ENCODE measurements at places on chromosomes 1 and 21. TPM values are rescaled to one million over a fixed set of nuclear protein-coding genes. Genes with fewer than 3 reads are reported as not detected.
A peak's percentile ranks its signal among the peaks of the same experiment; 100 is the strongest.

Gene FAM3B
- total RNA-seq: not detected

Gene GUCA2B
- not detected for total RNA-seq

Gene SIM2
- not detected for total RNA-seq

Gene PDE9A
- total RNA-seq: 7.5 TPM

Gene LCA5L
- not detected for total RNA-seq

Gene CASZ1
- 11.0 TPM for total RNA-seq

Gene SLAMF9
- not detected for total RNA-seq

Gene C1QC
- 1.7 TPM for total RNA-seq

Gene PTAFR
- 1.1 TPM for total RNA-seq

Gene PLD5
- total RNA-seq: not detected

Gene RXFP4
- total RNA-seq: not detected

Gene SLC25A34
- total RNA-seq: 1.6 TPM

Gene PPM1J
- total RNA-seq: 0.25 TPM

Gene DMBX1
- not detected for total RNA-seq

GRCh38 chr1:229196404-229197264, 74.3 kb upstream of the RAB4A start:
- H3K4me1 ChIP-seq: peaks cover 13% of the 10 kb centered on the region
- peaks cover 8% of the 10 kb centered on the region for H3K27me3 ChIP-seq
- H3K4me3 ChIP-seq: no peak overlapping the region
- no peaks in the 10 kb centered on the region for H3K36me3 ChIP-seq
- H3K27ac ChIP-seq: peak overlapping the region; percentile 14
- no peak for DNase-seq

DNA sequence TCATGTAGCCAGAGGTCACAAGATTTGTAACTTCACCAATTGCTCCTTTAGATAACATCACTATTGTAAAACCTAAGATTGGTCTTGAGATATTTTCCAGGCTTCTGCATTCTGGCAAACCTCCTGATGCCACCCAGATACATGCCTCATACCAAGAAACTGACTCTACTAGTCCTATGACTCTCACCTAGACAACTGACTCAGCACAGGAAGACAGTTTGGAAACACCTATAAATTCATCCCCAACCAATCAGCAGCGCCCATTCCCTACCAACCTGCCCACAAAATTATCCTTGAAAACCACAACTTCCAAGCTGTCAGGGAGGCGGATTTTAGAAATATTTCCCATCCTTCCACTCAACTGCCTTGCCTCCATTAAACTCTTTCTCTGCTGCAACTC, 2.6 kb downstream of the NME7 start:
- H3K36me3 ChIP-seq: peaks cover 10% of the 10 kb centered on the region
- H3K4me3 ChIP-seq: no peak overlapping the region
- H3K4me1 ChIP-seq: peaks cover 26% of the 10 kb centered on the region
- no peak for DNase-seq

DNA sequence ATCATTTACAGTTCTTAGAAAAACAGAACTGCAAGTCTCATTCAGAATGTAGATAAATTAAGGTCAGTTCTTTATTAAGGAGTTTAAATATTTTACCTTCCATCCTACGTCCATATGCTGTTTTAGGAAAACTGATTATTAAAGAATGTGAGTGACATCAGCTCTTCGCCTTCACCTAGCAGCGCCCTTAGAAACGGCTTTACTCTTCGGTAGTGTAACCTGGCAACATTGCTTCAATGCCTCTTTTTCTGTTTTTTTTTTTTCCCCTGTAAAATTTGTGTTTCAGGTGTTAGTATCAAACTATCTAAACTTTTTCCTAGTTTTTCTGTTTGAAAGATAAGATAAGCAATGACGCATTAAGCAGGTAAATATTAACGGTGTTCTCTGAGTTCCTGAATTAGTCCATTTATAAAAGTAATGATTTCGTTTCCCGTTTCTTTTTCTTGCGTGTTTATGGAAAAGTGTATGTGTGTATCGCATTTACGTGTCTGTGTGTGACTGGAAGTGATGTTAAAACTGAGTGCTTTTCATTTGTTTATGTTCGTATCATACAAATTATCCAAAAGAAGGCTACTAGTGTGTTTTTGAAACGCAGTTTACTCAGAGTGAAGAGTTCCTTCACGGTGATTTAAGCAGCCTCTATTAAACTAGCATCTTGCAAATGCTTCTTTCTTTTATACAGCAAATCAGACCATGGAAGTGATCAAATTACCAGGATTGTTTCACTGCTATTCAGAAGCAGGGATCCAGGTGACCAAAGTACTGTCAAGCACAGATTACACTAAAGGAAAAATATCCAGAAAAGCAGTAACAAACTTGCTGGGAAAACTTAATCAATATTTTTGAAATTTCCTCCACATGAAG, 139.0 kb downstream of the SDCCAG8 start:
- H3K4me3 ChIP-seq: no peak overlapping the region
- H3K36me3 ChIP-seq: peaks cover 3% of the 10 kb centered on the region
- no peaks in the 10 kb centered on the region for H3K27me3 ChIP-seq
- DNase-seq: no peak

DNA sequence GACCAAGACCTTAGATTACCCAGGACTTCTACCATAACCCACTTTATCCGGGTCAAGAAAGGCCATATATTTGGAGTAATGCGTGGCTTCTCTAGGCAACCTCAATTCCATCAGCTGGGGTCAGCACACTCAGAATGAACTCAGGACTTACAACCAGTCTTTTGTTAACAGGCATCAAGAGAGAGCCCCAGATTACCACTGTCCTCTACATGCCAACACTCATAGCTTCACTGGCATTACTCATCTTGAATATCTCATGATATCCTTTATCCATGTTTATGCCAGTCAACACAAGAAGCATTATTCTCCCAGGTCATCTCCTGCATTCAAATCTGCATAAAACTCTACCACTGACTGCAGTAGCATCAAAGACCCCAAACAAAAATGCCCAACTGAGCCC, 6.6 kb upstream of the FCGR2A start:
- peaks cover 7% of the 10 kb centered on the region for H3K4me1 ChIP-seq
- H3K27ac ChIP-seq: no peak overlapping the region
- no peak overlapping the region for H3K4me3 ChIP-seq
- peaks cover 48% of the 10 kb centered on the region for H3K27me3 ChIP-seq
- H3K36me3 ChIP-seq: no peaks in the 10 kb centered on the region
- no peak for DNase-seq

- no peak for DNase-seq
- peaks cover 1% of the 10 kb centered on the region for H3K4me1 ChIP-seq
- no peaks in the 10 kb centered on the region for H3K27me3 ChIP-seq
- H3K36me3 ChIP-seq: no peaks in the 10 kb centered on the region
- H3K4me3 ChIP-seq: no peak overlapping the region
- H3K27ac ChIP-seq: no peak overlapping the region
Observed at GRCh38 chr1:3707298-3707938, 44.8 kb upstream of the CCDC27 start.

- H3K4me3 ChIP-seq: peak overlapping the region; percentile 94
- H3K4me1 ChIP-seq: peaks cover 61% of the 10 kb centered on the region
- H3K36me3 ChIP-seq: peaks cover 30% of the 10 kb centered on the region
- H3K27me3 ChIP-seq: no peaks in the 10 kb centered on the region
Observed at GRCh38 chr1:26545969-26546323, 16.4 kb downstream of the RPS6KA1 start.

DNA sequence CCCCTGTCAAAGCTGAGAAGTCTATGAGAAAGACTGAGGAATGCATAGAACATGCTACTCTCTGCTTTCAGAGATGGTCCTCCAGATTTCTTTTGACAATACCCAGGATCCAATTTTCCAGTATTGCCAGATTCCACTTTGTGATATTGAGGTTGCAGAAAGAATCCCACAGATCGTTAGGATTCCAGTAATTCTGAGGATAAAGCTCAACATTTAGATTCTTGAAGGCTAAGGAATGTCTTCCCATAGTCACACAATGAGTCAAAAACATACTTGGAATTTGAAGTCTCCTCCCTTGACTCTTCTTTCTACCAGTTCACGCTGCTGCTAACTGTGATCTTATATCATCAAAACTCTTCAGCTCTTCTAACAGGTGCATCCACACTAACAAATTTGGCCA, 57.1 kb downstream of the TNFSF18 start:
- H3K4me3 ChIP-seq: no peak overlapping the region
- no peak for DNase-seq
- H3K27ac ChIP-seq: no peak overlapping the region
- no peaks in the 10 kb centered on the region for H3K4me1 ChIP-seq
- peaks cover 3% of the 10 kb centered on the region for H3K36me3 ChIP-seq

DNA sequence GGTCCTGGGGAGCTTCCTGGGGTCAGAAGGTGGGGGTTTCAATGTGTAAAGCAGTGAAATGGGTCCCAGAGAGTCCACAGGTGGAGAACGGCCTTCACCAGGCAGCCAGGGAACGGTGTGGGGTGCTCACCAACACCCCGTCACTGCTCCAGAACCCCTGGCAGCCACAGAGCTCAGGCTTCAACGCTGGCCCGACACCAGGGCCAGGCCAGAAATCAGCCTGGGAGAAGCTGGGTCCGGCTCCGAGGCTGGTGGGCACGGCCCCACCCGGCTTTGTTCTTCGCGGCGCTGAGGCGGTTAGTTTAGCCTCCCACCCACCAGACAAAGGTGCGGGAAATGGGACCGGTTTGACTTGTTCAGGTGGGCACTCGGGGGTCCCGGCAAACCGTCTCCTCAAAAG, 24.8 kb upstream of the C1orf159 start:
- H3K27ac ChIP-seq: no peak overlapping the region
- H3K27me3 ChIP-seq: no peaks in the 10 kb centered on the region
- H3K4me1 ChIP-seq: peaks cover 17% of the 10 kb centered on the region
- DNase-seq: no peak
- H3K4me3 ChIP-seq: no peak overlapping the region
- H3K36me3 ChIP-seq: no peaks in the 10 kb centered on the region

- peaks cover 2% of the 10 kb centered on the region for H3K27me3 ChIP-seq
- H3K4me1 ChIP-seq: no peaks in the 10 kb centered on the region
- no peak overlapping the region for H3K4me3 ChIP-seq
Observed at GRCh38 chr1:60564916-60565750, 491.6 kb upstream of the C1orf87 start.

DNA sequence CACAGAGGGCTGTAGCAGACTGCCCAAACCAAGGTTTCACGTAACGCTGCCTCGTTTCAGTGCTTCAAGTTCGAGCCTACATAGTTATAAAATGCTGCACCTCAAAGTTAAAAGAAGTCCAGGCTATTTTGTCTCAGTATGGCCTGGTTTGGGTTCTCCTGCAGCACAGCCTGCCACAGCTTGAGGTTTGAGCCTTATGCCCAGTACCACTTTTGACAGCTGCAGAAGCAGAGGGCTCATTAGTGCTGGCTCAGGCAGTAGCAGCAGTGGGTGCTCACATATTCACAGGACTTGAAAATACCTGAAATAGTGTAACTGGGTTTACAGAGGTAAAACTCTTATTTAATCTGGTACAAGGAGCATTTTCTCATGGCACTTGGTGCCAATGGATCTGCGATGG, 15.3 kb downstream of the SPATA46 start:
- H3K27me3 ChIP-seq: peaks cover 8% of the 10 kb centered on the region
- H3K27ac ChIP-seq: no peak overlapping the region
- no peaks in the 10 kb centered on the region for H3K4me1 ChIP-seq
- H3K36me3 ChIP-seq: no peaks in the 10 kb centered on the region
- no peak overlapping the region for H3K4me3 ChIP-seq
- no peak for DNase-seq

DNA sequence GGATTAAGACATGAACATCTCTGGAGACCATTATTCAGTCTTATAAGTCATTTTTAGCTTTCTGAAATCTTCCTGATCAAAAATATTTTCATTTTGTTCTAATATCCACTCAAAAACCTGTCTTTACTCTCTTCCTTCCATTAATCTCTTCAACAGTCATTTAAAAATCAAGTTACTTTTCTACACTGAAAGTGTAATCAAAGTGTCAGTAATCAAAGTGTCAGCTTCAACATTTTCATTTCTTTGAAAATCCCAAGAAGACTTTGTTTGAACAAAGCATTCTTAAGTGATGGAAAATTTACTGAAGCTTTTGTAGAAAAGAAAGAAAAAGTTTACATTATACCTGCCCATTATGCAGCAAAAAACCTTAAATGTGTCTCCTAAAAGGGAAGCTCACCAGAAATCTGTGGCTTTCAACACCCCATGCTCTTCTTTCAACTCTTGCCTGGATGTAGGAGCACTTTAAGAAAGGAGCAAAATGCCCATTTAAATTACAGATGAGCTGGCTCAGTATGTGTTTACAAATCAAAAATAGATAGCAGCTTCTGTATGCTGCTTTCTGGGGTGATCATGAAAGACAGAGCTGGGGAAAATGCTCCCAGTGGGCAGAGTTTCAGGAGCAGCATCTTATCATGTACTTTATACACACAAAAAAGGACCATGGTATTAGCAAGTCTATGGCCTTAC, 260.8 kb upstream of the NCAM2 start:
- no peak overlapping the region for H3K4me3 ChIP-seq
- H3K27me3 ChIP-seq: no peaks in the 10 kb centered on the region
- DNase-seq: no peak
- no peaks in the 10 kb centered on the region for H3K4me1 ChIP-seq
- no peak overlapping the region for H3K27ac ChIP-seq

- H3K4me3 ChIP-seq: peak overlapping the region; percentile 68
- peak overlapping the region; percentile 62 for H3K27ac ChIP-seq
- peaks cover 27% of the 10 kb centered on the region for H3K36me3 ChIP-seq
- H3K4me1 ChIP-seq: peaks cover 36% of the 10 kb centered on the region
Observed at GRCh38 chr1:231421546-231421970, 529 bp downstream of the EGLN1 start.

DNA sequence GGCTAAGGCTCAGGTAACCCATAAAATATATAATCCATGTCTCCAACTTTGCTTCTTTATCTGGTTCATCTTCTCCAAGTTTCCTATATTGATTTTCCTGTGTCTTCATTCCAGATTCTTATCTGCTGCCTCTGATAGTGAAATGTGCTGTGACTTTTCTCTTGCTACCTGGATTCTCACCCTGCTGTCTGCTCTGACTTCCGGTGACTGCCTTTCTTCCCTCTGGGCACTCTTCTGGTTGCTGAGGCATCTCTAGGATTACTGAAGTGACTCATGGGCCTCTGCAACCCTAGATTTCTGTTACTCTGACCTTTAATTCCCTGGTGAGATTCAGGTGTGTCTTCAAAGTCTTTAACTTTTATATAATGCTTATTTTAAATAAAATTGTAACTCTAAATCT, 46.9 kb downstream of the GIPC2 start:
- H3K4me1 ChIP-seq: peaks cover 2% of the 10 kb centered on the region
- no peak overlapping the region for H3K27ac ChIP-seq
- peaks cover 7% of the 10 kb centered on the region for H3K27me3 ChIP-seq
- DNase-seq: no peak

- H3K4me3 ChIP-seq: no peak overlapping the region
- H3K36me3 ChIP-seq: peaks cover 10% of the 10 kb centered on the region
- no peak for DNase-seq
- H3K27ac ChIP-seq: peak overlapping the region; percentile 10
Observed at GRCh38 chr1:54273092-54273794, 73.3 kb downstream of the MRPL37 start.

- H3K36me3 ChIP-seq: no peaks in the 10 kb centered on the region
- H3K4me3 ChIP-seq: no peak overlapping the region
- no peaks in the 10 kb centered on the region for H3K4me1 ChIP-seq
Observed at GRCh38 chr1:30166174-30166573, 557.2 kb downstream of the MATN1 start.

All from activated naive CD8-positive, alpha-beta T cell treated with anti-CD3 and anti-CD28 coated beads, Interleukin-2, amount 10 ng/mL, durations not matched to agents 7 days and 5 days (primary cell).